ENCODE measurements at places on chromosomes 6 and 20. TPM values are rescaled to one million over a fixed set of nuclear protein-coding genes. Genes with fewer than 3 reads are reported as not detected.

SNHG17 gene
- 74.4 TPM for total RNA-seq

GRCh38 chr6:55578537-55579363, at the start of gene HMGCLL1:
TSS of gene HMGCLL1 (minus strand) at chr6:55579192. CDS start at chr6:55579055, 137 bp downstream.
- H3K4me3 ChIP-seq, result no peak within 1 kb of the TSS
- H3K27ac ChIP-seq, result no peak within 1 kb of the TSS
- H3K36me3 ChIP-seq, result no peaks in the 10 kb centered on the region

GRCh38 chr6:33590531-33591198, 10.6 kb upstream of the BAK1 start:
- H3K27ac ChIP-seq, result no peak overlapping the region
- H3K4me3 ChIP-seq, result no peak overlapping the region
- H3K27me3 ChIP-seq, result peaks cover 2% of the 10 kb centered on the region
- H3K36me3 ChIP-seq, result no peaks in the 10 kb centered on the region
- no peak for DNase-seq

- H3K36me3 ChIP-seq, result peaks cover 13% of the 10 kb centered on the region
- H3K27ac ChIP-seq, result no peak overlapping the region
- DNase-seq, result no peak
- H3K4me3 ChIP-seq, result no peak overlapping the region
- no peaks in the 10 kb centered on the region for H3K27me3 ChIP-seq
Measured at GRCh38 chr6:143490775-143491174, 20.7 kb downstream of the FUCA2 start.

SLC35D3 gene
- not detected for total RNA-seq

DNA sequence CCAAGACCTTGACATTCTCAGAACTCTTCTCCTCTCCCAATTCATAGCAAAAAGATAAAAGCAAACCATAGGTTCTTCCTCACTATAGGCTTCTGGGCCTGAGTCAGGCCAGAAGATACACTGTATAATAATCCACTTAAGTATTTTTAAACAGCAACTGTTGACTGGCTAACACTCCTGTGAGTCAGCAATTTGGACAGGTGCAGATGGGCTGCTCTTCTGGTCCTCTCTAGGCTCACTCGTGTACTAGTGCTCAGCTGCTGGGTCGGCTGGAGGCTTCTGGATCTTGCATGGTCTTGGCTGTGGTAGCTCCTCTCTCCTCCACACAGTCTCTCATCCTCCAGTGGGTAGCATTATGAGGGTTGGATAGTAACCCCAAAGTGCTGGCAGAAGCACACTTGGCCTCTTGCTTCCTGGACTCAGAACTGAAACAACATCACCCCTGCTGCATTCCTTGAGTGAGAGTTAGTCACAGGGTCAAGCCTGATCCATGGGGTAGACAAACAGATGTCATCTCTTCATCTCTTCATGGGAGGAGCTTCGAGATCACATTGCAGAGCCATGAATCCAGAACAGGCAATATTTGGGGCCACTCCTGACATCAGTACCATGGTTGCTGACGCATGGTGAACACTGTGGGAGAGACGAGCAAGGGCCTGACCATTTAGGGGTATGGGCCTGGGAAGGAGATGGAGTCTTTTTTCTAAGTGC, 86.9 kb downstream of the C6orf118 start:
- no peaks in the 10 kb centered on the region for H3K36me3 ChIP-seq
- DNase-seq, result no peak
- no peak overlapping the region for H3K4me3 ChIP-seq

DNA sequence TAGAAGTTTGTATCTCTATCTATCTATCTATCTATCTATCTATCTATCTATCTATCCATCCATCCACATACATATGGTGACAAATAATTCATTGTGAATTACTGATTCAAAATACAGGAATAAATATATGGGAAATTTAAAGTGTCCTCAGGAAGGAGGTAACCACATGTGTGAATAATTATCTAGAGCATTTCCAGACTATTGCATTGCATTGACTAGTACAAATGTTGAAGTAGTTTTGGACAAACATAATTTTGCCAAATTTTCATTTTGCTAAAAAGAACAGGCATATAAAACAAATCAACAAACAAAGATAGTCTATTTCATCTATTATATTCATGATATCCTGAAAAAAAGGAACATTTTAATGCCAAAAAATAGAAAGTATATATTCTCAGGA, 192.7 kb downstream of the UTRN start:
- H3K27me3 ChIP-seq, result no peaks in the 10 kb centered on the region
- peaks cover 13% of the 10 kb centered on the region for H3K4me1 ChIP-seq
- no peak overlapping the region for H3K4me3 ChIP-seq
- peaks cover 26% of the 10 kb centered on the region for H3K36me3 ChIP-seq

DNA sequence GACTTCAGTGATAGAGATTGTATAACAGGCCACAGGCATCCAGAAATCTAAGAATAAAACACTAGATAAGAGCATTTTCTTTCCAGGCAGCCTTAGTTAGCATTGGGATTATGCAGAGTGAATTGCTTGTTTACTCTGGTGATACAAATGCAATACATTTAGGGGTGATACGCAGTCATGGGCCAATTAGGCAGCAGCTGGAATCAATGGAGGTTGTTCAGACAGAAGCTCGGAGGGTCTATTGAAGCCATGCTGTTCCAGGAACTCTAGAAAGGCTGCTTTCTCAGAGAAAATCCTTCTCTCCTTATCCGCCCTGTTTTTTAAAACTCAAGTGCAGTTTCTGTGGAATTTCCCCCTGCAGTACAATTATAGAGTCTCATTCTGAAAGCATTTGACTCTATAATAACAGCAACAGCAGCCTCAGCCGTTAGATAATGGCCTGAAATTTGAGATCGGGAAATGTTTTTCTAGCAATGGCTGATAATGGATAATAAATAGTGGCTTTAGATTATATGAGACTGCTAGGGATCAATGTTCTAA, 364.3 kb upstream of the HS3ST5 start:
- no peaks in the 10 kb centered on the region for H3K27me3 ChIP-seq
- DNase-seq, result no peak
- H3K36me3 ChIP-seq, result no peaks in the 10 kb centered on the region
- H3K4me1 ChIP-seq, result no peaks in the 10 kb centered on the region
- H3K4me3 ChIP-seq, result no peak overlapping the region
- no peak overlapping the region for H3K27ac ChIP-seq

DNA sequence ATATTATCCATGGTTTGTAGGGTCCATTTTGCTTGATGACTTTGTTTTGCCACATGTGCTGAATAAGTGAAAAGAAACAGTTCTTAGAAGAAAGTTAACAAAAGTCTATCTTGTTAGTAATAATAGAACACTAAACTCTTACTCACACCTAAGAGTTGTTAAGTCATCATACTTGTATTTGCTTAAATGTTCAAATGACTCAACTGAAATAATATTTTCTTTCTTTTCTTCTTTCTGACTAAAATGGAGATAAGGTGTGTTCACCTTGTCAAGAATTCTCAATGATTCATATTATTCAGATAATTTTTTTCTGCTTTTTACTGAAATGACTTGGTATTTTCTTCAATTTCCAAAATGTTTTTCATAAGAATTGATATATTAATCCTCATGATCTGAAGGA, 327.2 kb downstream of the HTR1B start:
- no peak overlapping the region for H3K27ac ChIP-seq
- H3K27me3 ChIP-seq, result no peaks in the 10 kb centered on the region
- no peak overlapping the region for H3K4me3 ChIP-seq
- H3K4me1 ChIP-seq, result no peaks in the 10 kb centered on the region

Measured in activated naive CD8-positive, alpha-beta T cell treated with anti-CD3 and anti-CD28 coated beads, Interleukin-2, amount 10 ng/mL, durations not matched to agents 7 days and 5 days (primary cell).